Nucleus accumbens (tissue), 56 donors: ENCODE measurements at places on chromosomes 7 and 10.

DNA sequence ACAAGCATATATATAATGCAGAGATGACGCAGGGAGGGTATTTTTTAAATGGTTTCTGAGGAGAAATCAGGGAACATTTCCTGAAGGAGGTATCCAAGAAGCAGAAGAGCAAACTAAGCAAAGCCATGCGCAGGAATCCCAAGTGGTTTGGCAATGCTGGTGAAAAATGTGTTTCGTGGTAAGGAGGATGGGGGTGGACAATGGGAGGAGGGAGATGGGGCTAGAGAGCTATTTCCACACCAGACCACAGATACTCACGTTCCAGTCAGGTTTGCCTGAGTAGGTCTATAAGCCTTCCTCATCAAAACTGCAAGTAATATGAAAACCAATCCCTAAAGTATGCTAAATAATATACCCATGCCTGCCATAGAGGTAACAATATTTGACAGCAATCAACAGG is 223.7 kb upstream of the MKLN1 start:
- no peak for DNase-seq

- DNase-seq, result no peak
These were observed 760 bp upstream of the KCTD7 start for GRCh38 chr7:66627881-66628360.

DNA sequence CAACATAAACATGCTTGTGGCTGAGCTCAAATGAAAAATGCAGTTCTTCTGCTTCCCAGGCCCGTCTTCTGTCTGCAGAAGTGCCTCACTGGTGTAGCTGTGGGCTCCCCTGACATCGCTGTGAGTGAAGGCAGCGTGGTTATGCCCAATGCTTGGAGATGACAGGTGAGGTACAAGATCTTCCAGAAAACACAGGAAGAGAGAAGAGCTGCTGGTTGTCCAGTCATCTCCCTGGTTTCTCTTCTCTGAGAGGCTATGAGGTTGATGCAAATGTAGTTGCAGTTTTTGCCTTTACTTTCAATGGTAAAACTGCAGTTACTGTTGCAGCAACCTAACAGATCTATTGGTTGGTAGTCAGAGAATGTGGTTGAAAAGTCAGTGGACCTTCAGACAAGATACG is 223.6 kb downstream of the GATA3 start:
- DNase-seq, result no peak

- no peak for DNase-seq
These were observed 49.6 kb downstream of the ADARB2 start for GRCh38 chr10:1687623-1688150.

GRCh38 chr7:104174798-104175197 is 33.0 kb downstream of the ORC5 start:
- no peak for DNase-seq

DNA sequence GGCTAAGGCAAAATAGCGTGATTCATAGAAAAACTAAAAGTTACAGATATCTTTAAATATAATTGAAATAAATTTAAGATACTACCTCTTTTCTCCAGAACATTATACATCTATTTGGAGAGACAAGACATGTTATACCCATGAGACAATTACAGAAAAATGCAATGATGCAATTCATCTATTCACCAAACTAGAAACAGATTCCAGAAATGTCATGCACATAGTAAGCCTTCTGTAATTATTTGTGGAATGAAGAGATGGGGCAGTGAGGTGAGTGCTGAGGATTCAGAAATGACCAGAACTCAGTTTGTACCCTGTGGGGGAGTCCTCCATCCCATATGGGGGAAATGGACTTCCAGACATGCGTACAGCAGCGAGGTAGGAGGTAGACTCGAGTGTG is 99.4 kb downstream of the MKX start:
- DNase-seq, result no peak

- no peak for DNase-seq
These were observed 711.2 kb upstream of the KCND2 start for GRCh38 chr7:119561751-119562150.

- no peak for DNase-seq
These were observed 14.7 kb upstream of the TMEM236 start for GRCh38 chr10:17737027-17737965.

- no peak for DNase-seq
These were observed 2.9 kb downstream of the PKD2L1 start for GRCh38 chr10:100327007-100327717.

GRCh38 chr7:128863433-128863989 is 855 bp downstream of the ATP6V1F start:
- no peak for DNase-seq

DNA sequence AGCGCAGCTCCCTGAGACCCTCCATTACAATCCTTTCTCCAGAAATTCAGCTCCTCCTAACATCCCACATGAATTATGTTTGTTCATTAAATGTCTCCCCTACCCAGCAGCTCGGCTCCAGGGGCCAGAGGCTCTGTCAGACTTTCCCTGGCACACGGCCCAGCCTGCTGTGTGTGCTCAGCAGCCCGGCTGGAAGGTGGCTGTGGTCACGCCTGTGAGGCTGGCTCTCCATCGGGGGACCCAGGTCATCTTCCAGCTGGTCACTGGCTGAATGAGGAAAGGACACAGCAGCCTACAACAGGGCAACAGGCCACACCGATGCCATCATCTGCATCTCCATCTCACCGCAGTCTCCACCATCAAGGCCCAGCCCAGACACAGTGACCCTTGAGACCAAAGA is 219.8 kb downstream of the MAD1L1 start:
- no peak for DNase-seq

DNA sequence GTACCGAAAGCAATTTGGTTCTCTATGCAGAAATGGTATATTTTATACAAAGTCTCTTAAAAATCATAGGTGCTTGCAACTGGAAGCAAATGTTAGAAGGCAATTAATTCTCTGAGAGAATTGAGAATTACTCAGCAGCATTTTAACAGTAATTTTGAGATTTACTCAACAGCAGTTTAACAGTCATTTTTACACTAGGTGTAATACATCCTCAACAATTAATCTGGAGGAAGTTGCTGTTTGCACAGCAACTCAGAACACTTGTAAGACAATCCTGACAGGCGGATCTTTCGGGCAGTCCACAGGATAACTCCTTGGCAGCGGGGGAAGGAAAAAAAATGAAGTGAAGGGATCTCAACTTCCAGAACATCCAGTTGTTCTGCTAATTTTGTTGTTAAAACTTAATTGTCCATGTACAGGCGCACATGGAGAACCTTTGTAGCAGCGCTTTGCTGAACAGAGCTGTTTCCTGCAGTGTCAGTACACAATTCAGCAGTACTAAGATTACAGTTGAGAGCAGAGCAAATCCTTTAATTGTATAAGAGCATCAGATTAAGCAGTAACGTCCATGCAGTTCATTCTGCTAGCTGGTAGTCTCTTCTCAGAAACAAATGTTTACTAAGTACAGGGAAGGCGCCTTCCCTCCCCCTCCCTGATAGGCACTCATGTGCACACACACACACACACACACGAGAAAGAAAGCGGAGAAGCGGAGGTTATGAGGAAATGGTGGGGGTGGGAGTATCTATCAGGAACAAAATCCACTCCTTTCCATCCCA is 43.8 kb downstream of the ENO4 start:
- no peak for DNase-seq

DNA sequence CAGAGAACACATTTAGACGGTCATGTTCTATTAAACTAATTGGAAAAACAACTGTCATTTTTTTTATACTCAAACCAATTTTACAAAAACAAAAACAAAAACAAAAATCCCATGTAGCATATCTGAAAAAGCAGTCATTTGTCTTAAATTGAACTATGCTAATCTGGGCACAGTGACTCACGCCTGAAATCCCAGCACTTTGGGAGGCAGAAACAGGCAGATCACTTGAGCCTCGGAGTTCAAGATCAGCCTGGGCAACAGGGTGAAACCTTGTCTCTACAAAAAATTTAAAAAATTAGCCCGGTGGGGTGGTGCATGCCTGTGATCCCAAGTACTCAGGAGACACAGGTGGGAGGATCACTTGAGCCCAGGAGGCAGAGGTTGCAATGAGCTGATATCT is 253.4 kb downstream of the DOCK4 start:
- DNase-seq, result no peak

DNA sequence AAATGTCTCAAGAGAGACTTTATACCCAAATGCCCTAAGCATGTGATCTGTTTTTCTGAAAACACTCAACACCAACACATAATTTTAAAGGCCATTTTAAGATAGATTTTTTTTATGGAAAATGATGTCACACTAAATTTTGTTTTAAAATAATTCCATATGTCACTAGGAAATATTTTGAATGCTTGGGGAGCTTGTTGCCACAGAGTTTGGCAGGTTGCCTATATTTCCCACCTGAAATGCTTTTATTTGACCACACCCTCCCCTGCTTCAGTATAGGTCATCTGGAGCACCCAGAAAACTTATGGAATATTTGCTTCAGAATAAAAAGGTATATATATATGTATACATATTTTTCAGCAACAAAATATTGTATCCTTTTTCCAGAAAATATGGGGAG is 180.0 kb upstream of the ANK3 start:
- no peak for DNase-seq

GRCh38 chr10:103931603-103932002 is 13.6 kb upstream of the STN1 start:
- DNase-seq, result no peak

DNA sequence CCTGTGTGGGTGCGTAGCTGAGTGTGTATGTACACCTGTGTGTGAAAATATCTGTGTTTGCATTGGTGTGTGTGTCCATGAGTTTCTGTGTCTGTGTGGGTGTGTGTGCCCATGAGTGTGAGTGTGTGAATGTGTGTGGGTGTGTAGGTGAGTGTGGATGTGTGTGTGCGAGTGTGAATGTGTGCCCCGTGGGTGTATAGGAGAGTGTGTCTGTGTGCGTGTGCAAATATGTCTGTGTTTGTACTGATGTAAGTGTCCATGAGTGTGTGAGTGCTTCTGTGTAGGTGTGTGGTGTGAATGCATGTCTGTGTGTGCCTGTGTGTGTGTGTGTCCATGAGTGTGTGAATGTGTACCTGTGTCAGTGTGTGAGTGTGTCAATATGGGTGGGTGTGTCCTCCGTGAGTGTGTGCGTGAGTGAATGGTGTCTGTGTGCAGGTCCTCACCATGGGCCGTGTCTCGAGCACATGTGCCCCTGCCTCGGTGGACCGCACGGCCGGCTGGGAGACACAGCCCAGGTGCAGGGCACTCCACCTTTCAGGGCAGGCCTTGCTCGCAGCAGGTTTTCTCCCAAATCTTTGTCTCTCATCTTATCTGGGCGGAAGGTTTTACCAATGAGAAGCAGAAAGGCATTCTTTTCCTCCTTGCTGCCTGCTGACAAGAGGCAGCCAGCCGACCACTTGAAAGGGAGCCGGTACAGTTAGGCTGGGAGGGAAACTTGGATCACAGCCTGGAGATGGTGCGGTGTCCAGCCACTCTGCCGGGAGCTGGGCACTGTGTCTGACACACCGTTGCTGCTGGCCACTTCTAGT is 107.1 kb upstream of the FAM20C start:
- DNase-seq, result no peak

- DNase-seq, result no peak
These were observed 84.6 kb downstream of the ICA1 start for GRCh38 chr7:8177109-8177933.

- DNase-seq, result no peak
These were observed 203.7 kb upstream of the IMMP2L start for GRCh38 chr7:111765751-111766643.

DNA sequence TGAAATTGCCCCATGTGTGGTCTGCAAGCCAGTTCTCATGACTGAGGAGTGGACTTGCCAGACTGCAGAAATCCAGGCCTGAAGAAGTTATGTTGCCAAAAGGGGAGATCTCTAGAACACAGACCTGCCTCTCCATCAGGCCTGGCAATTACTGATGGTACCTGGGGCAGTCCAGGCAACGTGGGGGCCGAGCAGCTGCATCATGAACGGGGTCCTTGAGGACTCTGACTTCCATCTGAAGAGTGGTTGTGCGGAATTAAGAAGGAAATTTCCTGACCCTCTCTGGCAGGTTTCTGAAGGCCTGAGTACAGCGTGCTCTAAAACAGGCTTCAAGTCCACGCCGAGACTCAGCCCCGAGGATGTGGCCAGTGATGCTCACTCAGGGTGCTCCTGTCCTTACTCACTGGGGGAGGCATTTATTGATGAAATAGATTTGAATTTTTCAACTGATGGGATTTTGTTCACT is 30.4 kb downstream of the RAMP3 start:
- no peak for DNase-seq

GRCh38 chr10:52276986-52277385 is 37.1 kb upstream of the DKK1 start:
- no peak for DNase-seq
